ENCODE measurements at places on chromosomes 16 and 17.

DNA sequence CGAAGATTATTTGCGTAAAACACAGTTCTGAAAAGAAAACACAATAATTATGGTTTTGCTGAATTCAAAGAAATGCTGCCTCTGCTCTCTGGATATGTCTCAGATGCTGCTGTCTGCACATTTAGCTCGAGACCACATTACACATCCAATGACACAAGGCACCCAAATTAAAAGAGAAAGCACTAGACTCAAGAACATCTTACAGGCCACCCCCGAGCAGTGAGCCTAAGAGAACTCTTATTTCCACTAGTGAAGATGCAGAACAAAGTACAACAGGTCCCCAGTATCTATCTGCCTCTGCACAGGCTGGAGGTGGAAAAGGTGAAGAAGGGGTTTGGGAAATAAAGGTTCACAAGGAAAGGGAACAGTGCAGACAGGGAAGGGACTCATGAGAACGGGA lies 33.5 kb downstream of the GRB2 start:
- DNase-seq, result no peak

GRCh38 chr17:14746822-14747602 lies 446.1 kb downstream of the HS3ST3B1 start:
- no peak for DNase-seq

DNA sequence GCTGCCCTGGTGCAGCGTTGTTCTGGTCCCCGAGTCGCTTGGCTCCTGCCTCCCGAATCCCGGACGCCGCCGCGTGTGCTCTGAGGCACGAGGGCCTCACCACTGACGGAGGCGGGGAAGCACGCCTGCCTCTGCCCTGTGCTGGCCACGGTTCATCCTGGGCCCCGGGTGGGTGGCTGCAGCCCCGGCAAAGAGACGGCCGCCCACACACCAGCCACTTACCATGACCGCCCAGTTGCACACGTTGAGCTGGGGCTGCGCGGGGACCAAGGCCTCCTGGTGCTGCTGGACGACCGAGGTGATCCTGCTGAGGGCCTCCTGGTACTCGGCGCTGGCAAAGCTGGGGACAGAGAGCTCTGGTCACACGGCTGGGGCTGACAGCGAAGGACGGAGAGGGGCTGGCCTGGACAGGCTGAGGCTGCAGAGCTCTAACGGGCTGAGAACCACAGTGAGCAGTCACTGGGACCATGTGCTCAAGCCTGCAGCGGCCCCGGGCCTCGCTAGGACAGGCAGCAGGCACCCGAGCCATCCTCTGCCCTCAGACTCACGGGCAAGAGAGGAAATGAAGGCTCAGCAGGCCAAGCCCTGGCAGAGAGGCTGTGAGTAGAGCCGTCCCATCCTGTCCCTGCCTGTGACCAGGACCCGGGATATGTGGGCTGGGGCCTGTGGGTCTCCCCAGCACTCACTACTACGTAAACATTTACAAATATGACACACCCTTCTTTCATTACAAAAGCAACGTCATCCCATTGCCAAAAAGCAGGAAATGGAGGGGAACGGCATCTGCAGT lies 6.3 kb upstream of the APRT start:
- DNase-seq, result no peak

- no peak for DNase-seq
Measured at GRCh38 chr16:86598607-86599565, 20.5 kb downstream of the FOXL1 start.

- no peak for DNase-seq
Measured at GRCh38 chr16:88534638-88535190, 35.5 kb upstream of the ZC3H18 start.

GRCh38 chr16:49599704-49600103 lies 226.1 kb downstream of the C16orf78 start:
- DNase-seq, result no peak

DNA sequence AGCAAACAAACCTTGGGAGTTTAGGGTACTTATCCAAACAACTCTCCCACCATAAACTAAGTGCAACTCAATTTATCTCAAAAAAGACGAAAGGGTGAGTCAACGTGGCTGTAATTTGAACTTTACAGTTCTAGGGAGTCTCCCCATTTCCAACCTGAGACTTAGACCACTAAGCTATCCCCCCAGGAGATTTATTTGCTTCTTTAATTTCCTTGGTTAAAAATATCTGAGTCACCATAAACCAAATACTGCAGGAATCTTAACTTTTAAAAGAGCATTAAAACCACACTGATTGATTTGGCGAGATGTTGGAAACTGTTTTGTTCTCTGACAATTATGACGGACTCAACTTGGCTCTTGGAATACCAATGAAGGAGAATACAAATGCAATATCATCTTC lies 299.3 kb upstream of the SOX9 start:
- DNase-seq, result no peak

GRCh38 chr17:58268774-58269556 lies 11.8 kb downstream of the MPO start:
- DNase-seq, result no peak

GRCh38 chr17:48081858-48082257 lies 19.4 kb downstream of the CBX1 start:
- no peak for DNase-seq

DNA sequence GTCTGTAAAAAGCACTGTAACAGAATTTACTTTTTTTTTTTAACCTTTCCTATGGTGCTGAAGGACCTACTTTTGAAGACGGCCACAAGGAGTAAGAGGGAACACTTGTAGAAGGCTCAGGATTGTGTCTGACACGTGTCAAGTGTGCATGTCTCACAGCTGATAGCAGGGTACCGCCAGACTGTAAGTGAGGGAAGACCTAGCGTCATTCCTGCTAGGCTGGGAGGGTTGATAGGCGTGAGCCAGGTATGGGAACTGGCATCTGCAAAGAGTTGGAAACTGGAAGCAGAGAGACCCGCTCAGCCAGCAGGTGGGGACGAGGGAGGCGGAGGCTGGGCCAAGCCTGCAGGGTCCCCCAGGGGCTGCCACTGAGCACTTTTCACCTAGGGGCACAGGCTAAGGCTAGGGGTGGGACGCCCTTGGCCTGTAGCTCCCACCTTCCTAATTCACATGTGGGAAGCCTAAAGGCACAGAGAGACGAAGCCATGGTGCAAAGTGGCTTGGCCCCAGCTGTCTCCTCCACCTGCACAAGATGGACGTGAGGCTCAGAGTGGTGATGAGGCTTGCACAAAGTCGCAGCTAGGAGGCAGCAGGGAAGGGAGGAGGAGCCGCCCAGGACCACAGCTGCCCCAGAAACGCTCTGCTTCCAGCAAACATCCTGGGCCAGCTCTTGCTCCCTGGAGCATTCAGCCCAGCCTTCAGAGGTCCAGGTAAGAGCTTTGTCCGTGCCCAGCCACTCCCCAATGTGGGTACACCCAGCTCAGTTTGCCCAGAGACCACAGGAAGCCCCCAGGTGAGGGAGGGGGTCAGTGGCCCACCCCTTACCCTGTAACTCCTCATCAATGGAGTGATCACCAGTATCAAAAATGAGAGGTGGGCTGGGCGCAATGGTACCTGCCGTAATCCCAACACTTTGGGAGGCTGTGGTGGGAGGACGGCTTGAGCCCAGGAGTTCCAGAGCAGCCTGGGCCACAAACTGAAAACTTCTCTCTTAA lies 18.9 kb downstream of the VASN start:
- DNase-seq, result no peak

DNA sequence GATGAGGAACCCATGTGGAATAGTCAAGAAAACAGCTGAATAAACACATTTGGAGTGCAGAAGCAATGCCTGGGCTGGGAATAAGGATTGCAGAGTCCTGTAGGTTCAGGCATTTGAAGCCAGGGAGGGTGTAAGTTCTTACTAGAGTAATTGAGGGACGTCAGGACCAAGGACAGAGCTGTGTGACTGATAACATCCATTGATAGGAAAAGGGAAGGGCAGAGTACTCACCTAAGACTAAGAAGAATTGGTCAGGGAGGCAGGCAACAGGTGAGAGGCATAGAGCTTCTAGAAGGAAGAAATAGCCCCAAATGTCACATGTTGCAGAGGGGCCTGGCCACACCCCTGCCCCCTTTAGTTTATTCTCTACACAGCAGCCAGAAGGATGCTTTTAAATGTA lies 79.8 kb upstream of the TMEM132E start:
- DNase-seq, result peak; percentile 63

- DNase-seq, result no peak
Measured at GRCh38 chr16:49910541-49911071, 54.7 kb upstream of the ZNF423 start.

GRCh38 chr16:30371248-30371816 lies 1.0 kb upstream of the TBC1D10B start:
- no peak for DNase-seq

DNA sequence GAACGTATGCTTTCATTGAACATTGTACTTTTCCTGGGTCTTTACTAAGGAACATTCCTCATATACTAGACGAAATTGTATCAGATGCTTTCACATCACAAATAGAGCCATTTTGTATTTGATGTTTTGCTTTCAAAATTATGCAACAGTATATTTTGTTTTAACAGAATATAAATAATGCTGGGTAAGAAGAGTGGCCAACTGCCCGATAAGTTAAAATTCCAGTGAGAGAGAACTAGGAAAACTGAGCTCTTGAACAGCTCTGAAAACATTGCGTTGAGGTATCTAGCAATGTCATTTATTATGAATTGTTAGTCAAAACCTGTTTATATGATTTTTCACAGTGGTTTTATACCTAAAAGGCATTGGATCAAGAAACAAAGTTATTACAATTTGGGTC lies 50.8 kb downstream of the USP10 start:
- DNase-seq, result no peak

- DNase-seq, result no peak
Measured at GRCh38 chr16:3574195-3574594, 3.0 kb downstream of the NLRC3 start.

DNA sequence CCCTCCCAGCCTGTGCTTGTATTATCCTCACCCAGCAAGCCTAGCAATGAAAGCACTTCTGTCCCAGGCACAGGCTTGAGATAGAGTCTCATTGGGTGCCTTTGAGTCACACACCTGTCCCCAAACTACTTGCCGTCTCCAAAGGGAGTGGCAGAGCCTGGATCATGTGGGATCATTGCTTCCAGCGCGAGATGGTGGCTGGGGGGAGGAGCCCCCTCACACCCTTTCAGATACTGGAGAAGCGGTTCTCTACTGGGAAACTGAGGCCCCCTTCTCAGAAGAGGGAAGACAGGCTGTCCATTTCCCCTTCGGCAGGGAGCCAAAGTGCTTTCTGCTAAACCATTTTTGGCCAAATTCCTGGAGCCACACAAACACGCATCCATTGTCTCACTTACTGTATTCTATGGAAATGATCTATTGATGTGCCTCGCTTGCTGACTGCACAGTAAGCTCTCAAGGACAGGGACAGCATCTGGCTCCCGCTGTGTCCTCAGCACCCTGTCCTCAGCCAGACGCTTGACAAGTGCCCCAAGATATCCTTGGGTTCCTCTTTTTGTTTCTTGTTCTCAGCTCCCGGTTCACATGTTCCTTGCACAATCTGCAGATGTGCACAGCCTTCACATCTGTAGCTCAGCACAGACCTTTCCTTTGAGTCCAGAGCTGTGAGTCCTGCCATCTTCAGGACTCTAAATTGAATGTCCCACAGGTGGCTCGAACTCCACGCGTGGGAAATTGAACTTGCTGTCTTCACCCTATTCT lies 26.0 kb upstream of the DLX3 start:
- no peak for DNase-seq

- no peak for DNase-seq
Measured at GRCh38 chr16:85173146-85173980, 61.1 kb upstream of the CIBAR2 start.

GRCh38 chr17:46009681-46010596 lies 10.9 kb downstream of the STH start:
- no peak for DNase-seq
